Choroid plexus epithelial cell (primary cell): ENCODE measurements at places on chromosomes 2 and 18.

DNA sequence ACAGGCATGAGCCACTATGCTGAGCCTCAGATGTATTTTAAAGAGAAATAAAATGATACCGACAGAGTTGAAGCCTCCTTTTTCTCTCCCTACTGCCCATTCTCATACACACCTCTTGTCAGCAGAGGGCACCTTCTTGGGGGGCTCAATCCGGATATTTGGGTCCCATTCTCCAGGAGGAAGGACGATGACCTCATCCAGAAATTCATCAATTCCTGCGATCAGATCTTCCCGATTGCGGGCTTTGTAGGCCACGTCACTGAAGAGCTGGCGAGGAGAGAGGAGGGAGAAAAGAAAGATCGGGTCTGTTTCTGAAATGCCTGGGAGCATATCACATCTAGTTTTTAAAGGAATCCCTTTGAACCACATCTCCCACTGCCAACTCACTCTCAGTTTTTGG is 54.4 kb downstream of the MTHFD2 start:
- DNase-seq: no peak

DNA sequence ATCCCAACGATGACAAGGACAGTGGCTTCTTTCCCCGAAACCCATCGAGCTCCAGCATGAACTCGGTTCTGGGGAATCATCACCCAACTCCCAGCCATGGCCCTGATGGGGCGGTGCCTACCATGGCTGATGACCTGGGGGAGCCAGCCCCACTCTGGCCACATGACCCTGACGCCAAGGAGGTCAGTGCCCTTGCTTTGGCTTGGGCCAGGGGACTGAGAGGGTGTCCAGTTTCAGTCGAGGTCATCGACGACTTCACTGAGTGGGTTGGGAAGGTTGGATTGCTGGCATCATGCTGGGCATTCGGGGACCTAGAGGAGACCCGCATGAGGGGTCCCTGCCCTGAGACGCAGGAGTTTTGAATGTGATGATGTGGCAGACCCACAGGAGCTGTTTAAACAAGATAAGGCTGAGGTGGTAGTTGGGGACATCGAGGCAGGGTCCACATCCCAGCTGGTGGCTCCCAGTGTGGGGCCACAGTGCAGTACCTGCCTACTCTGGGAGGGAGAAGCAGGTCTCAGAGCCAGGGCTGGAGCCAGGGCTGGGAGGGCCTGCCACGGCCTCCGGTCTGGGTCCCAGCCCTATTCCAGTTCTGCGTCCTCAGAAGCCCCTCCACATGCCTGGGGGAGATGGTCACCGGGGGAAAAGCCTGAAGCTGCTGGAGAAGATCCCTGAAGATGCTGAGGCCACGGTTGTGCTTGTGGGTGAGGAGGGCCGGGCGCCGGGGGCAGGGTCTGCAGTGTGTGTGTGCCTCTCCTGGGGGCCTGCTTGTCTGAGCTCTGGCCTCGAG is 6.0 kb downstream of the SLC4A3 start:
- no peak for DNase-seq

GRCh38 chr2:178542161-178542560 is 61.9 kb downstream of the PLEKHA3 start:
- DNase-seq: no peak

GRCh38 chr2:96899413-96899741 is 29.5 kb upstream of the SEMA4C start:
- DNase-seq: no peak

DNA sequence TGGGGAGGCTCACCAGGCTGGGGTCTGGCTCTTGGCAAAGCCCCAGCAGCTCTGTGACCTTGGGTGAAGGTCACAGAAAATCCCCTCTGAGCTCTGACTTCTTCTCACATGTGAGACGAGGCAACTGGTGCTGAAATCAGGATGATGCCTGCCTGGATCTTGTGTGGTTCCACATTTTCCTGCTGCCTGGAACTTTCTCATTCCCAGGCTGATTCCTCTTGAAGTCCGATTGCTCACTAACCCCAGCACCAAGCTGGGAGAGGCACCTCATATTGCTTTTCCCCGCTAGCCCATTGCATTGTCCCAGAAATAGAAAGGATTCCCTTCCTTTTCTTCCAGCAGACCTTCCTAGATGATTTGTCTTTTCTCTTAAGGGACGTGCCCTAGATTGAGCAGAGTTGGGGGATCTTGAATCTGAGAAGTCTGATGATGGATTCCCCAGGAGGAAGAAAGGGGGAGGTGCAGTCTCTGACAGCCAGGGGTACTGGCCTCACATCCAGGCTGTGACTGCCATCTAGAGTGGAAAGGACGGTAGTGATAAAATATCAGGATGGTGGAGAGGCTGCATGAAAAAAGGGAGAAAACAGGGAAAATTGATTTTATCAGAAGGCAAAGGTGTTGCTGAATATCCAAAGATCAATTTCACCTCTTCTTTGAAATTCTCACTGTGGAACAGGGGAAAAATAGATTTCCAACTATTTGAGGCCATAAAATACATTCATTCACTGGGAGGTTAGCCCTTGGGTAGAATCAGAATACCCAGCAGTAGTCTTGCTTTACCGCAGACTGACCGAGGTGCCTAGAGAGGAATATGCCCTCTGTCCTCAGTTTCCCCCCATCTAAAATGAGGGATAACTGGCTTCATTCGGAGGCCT is 96.3 kb downstream of the FAM210A start:
- DNase-seq: peak; percentile 82
